Smooth muscle cell of bladder (primary cell): ENCODE measurements at places on chromosomes 2 and 18. TPM values are rescaled to one million over a fixed set of nuclear protein-coding genes. Genes with fewer than 3 reads are reported as not detected.

The CRYGC gene
- total RNA-seq = not detected in 2 replicates

The CNGA3 gene
- under 0.01 TPM in 1 of 2 replicates, not detected in the other for total RNA-seq

The UGT1A5 gene
- not detected in 2 replicates for total RNA-seq

The HRH4 gene
- under 0.01 and 0.18 TPM in 2 replicates for total RNA-seq

The CD8A gene
- not detected in 2 replicates for total RNA-seq

The DQX1 gene
- under 0.01 TPM in 1 of 2 replicates, not detected in the other for total RNA-seq

The DUSP2 gene
- 0.28 and 1.8 TPM in 2 replicates for total RNA-seq

The ZNF396 gene
- total RNA-seq = 2.8 and 3.1 TPM in 2 replicates

The VSNL1 gene
- total RNA-seq = not detected in 2 replicates

The TTC39C gene
- 27.5 and 31.3 TPM in 2 replicates for total RNA-seq

The IL37 gene
- total RNA-seq = not detected in 2 replicates

The SPOPL gene
- total RNA-seq = 9.0 and 20.6 TPM in 2 replicates

The ACVR1C gene
- total RNA-seq = under 0.01 and 0.09 TPM in 2 replicates

The CHRND gene
- not detected in 2 replicates for total RNA-seq

The AMER3 gene
- not detected in 2 replicates for total RNA-seq

The MC4R gene
- not detected in 2 replicates for total RNA-seq

The STARD6 gene
- not detected in 2 replicates for total RNA-seq
